ENCODE measurements at places on chromosomes 13 and 19. TPM values are rescaled to one million over a fixed set of nuclear protein-coding genes. Genes with fewer than 3 reads are reported as not detected.

MUC16 gene
- total RNA-seq: not detected

RNF17 gene
- not detected for total RNA-seq

GGACT gene
- total RNA-seq: 6.7 TPM

TPT1 gene
- total RNA-seq: 11,080 TPM

PSG6 gene
- total RNA-seq: not detected

MCEMP1 gene
- not detected for total RNA-seq

ZNF625 gene
- 2.6 TPM for total RNA-seq

NLRP4 gene
- total RNA-seq: not detected

RRAS gene
- total RNA-seq: 13.4 TPM

ANKRD27 gene
- 51.2 TPM for total RNA-seq

ACP7 gene
- total RNA-seq: not detected

ZNF575 gene
- total RNA-seq: 11.0 TPM

VSTM1 gene
- total RNA-seq: not detected

SPTBN4 gene
- 0.30 TPM for total RNA-seq

KLF12 gene
- total RNA-seq: 90.4 TPM

MYO1F gene
- 359 TPM for total RNA-seq

CEACAM6 gene
- not detected for total RNA-seq

SHANK1 gene
- not detected for total RNA-seq

SIGLEC11 gene
- total RNA-seq: not detected

ZNF121 gene
- 47.2 TPM for total RNA-seq

PLIN4 gene
- total RNA-seq: 0.22 TPM

ETHE1 gene
- total RNA-seq: 29.1 TPM

PSPN gene
- 5.2 TPM for total RNA-seq

Data from CD4-positive, alpha-beta memory T cell (primary cell).